Lung microvascular endothelial cell (primary cell): ENCODE measurements at places on chromosomes 1 and 21. TPM values are rescaled to one million over a fixed set of nuclear protein-coding genes. Genes with fewer than 3 reads are reported as not detected.

The RBP7 gene
- total RNA-seq: 0.22 TPM in 1 of 2 replicates, not detected in the other

The LENEP gene
- total RNA-seq: 0.40 and 0.44 TPM in 2 replicates

The GPBP1L1 gene
- total RNA-seq: 61.0 and 93.5 TPM in 2 replicates

The IGSF3 gene
- 12.4 and 27.2 TPM in 2 replicates for total RNA-seq

The ESRRG gene
- not detected in 2 replicates for total RNA-seq

The TEDDM1 gene
- not detected in 2 replicates for total RNA-seq

The AKR7A3 gene
- under 0.01 and 0.22 TPM in 2 replicates for total RNA-seq

The OLIG2 gene
- total RNA-seq: not detected in 2 replicates

The HSF2BP gene
- 0.20 and 0.44 TPM in 2 replicates for total RNA-seq

The NUP210L gene
- total RNA-seq: under 0.01 and 0.20 TPM in 2 replicates

The CRP gene
- total RNA-seq: not detected in 2 replicates

The ATP1A4 gene
- not detected in 2 replicates for total RNA-seq

The RYR2 gene
- total RNA-seq: under 0.01 and 0.22 TPM in 2 replicates

The GNB1 gene
- 72.4 and 93.5 TPM in 2 replicates for total RNA-seq

The GJC2 gene
- total RNA-seq: 6.5 and 18.3 TPM in 2 replicates

The ALPL gene
- 0.22 TPM in 1 of 2 replicates, not detected in the other for total RNA-seq

The OR2T5 gene
- not detected in 2 replicates for total RNA-seq

The ADAM30 gene
- not detected in 2 replicates for total RNA-seq

The PTCH2 gene
- under 0.01 TPM in 2 replicates for total RNA-seq

The MMEL1 gene
- 1.4 and 2.8 TPM in 2 replicates for total RNA-seq

The ZNF124 gene
- 48.4 and 59.3 TPM in 2 replicates for total RNA-seq

The OR6N1 gene
- not detected in 2 replicates for total RNA-seq

The TAS1R1 gene
- total RNA-seq: not detected in 2 replicates

The B4GALT2 gene
- 40.1 and 41.9 TPM in 2 replicates for total RNA-seq

The GNAT2 gene
- under 0.01 and 0.22 TPM in 2 replicates for total RNA-seq

The GNG4 gene
- under 0.01 and 0.22 TPM in 2 replicates for total RNA-seq

The MIXL1 gene
- under 0.01 TPM in 1 of 2 replicates, not detected in the other for total RNA-seq

The GORAB gene
- 4.6 and 7.3 TPM in 2 replicates for total RNA-seq

The DIPK1A gene
- 0.20 and 0.22 TPM in 2 replicates for total RNA-seq

The DMBX1 gene
- total RNA-seq: not detected in 2 replicates

The AMY1B gene
- total RNA-seq: not detected in 2 replicates

The SMPDL3B gene
- total RNA-seq: 0.22 and 0.60 TPM in 2 replicates

The KRTAP11-1 gene
- total RNA-seq: not detected in 2 replicates

The SLC16A4 gene
- total RNA-seq: 0.20 and 0.65 TPM in 2 replicates

The HENMT1 gene
- 0.87 and 1.6 TPM in 2 replicates for total RNA-seq

The PODN gene
- total RNA-seq: under 0.01 and 0.22 TPM in 2 replicates

The KRTAP19-5 gene
- total RNA-seq: not detected in 2 replicates

The LCE1A gene
- total RNA-seq: not detected in 2 replicates

The DCDC2B gene
- total RNA-seq: not detected in 2 replicates

The SMCP gene
- not detected in 2 replicates for total RNA-seq

The IFI44L gene
- total RNA-seq: under 0.01 and 0.44 TPM in 2 replicates

The PRAMEF13 gene
- total RNA-seq: not detected in 2 replicates

The MCOLN2 gene
- not detected in 2 replicates for total RNA-seq

The NES gene
- total RNA-seq: 32.9 and 57.3 TPM in 2 replicates

The HIVEP3 gene
- 0.87 and 1.8 TPM in 2 replicates for total RNA-seq

The ITGB3BP gene
- total RNA-seq: 4.6 and 15.7 TPM in 2 replicates

The DYNLT5 gene
- 0.22 and 0.40 TPM in 2 replicates for total RNA-seq

The PLA2G2D gene
- total RNA-seq: not detected in 2 replicates

The TSPEAR gene
- under 0.01 TPM in 2 replicates for total RNA-seq
